H1 (cell line): ENCODE measurements at places on chromosomes 4 and X.
A peak's percentile ranks its signal among the peaks of the same experiment; 100 is the strongest.

- no peak for DNase-seq
Observed at GRCh38 chrX:39445336-39445735, 644.1 kb downstream of the MID1IP1 start.

- no peak for DNase-seq
Observed at GRCh38 chr4:127634181-127634580, 1.4 kb downstream of the INTU start.

- no peak for DNase-seq
Observed at GRCh38 chr4:184074677-184075388, 142.8 kb downstream of the ENPP6 start.

DNA sequence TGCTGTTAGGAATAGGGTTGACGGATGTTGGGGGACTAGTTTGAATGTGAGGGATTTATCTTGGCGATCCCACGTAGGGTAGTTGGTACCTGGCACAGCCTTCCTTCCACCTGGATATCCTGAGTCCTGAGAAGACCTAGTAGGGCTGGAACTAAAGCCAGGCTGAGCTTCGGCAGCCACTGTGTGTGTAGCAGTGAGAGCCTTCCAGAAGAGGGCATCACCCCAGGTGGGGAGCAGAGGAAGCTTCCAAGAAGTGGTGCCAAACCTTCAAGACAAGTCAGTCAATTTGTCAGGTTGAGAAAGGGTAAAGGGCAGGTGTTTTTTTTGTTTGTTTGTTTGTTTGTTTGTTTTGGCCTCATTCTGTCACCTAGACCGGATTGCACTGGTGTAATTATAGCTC is 1.2 kb upstream of the FGFBP2 start:
- no peak for DNase-seq

DNA sequence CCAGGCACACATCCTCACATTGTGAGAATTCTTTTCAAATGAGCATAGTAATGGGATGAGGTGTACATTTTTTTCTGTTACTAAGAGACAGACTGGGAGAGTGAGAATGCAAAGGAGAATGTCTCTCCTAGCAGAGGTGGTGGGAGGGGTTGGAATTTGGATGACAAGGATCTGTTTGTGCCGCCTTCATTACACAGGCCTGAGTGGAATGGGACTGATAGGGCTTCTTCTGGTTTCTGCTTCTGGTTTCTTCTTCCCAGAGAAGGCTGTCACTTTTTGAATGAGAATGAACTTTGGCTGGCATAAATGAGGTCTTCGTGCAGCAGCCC is 55.4 kb downstream of the C4orf51 start:
- DNase-seq: no peak

DNA sequence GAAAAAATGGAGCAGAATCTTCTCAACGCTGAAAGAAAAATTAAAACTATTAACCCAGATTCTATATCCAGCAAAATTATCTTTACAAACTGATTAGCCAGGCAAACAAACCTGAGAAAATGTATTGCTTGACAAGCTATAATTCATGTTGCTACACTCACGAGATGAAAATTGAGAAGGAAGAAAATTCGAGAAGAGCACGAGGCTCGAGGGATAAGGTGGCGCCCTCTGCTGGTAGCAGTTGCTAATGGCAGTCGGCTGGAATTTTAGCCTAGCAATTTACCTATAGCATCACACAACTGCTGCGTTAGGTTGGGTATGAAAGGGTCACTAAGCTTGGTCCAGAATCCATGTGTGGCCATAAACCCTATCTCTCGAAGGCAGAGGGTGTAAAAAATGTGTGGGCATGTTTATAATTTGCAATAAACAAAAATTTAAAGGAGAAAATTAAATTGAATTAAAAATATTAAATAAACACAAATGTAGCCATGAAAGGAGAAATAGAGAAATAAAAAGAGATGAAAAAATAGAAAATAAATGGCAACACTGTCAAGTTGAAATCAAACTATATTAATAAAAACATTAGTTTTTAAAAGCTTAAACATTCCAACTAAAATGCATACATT is 126.6 kb downstream of the PPP4R3C start:
- DNase-seq: peak; percentile 61

- no peak for DNase-seq
Observed at GRCh38 chr4:154073107-154073822, 284.4 kb upstream of the SFRP2 start.

- DNase-seq: no peak
Observed at GRCh38 chr4:101851672-101852071, 61.1 kb downstream of the BANK1 start.

DNA sequence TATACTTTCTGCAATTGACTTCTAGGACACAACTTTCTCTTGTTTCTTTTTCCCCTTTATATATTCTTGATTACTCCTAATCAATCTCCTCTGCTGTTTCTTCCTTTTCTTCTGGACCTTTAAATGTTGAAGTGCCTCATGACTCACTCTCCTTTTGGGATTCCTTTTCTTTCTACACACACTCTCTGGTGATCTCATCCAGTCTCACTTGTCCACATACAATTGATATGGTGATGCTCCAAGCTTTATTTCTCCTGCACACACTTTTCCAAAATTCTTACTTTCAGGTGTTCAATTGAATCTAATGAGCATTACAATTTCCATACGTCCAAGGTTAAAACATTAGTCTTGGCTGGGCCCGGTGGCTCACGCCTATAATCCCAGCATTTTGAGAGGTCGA is 794.8 kb upstream of the EPHA5 start:
- no peak for DNase-seq

GRCh38 chr4:119937746-119938145 is 128.9 kb downstream of the MAD2L1 start:
- no peak for DNase-seq

DNA sequence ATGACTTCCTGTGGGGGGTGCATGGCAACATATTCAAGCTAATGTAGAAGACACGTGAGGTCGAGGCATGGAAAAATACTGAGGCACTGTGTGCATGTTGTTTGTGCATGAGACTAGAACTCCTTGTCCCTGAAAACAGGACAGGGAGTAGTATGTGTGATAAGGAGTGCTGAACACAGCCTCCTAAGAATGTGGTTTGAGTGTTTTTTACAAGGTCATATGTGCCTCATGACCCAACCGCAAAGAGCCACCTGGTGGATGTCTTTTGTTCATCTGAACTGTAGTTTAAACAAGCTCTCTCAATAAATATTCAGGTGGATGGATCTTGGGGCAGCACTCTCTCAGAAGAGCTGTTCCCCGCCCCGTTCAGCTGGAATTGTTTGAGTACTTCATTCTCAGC is 226.6 kb downstream of the NLGN4X start:
- DNase-seq: no peak

DNA sequence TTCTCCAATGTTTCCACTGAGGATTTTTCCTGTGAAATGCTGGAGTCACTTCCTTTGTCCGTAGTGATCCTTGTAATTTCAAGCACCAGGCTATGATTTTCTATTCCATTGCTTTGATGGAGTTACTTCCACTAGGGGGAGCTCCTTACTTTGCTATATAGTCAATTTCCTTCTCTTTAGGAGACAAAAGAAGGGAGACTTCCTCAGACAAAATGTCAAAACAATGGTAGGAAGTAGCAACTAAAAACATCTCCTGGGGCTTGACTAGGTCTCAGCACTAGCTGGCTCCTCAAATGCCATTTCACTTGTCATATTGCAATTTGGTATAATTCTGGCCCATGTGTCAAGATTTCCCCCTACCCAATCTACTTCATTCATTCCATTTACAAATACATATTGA is 24.1 kb downstream of the ZCCHC12 start:
- no peak for DNase-seq

DNA sequence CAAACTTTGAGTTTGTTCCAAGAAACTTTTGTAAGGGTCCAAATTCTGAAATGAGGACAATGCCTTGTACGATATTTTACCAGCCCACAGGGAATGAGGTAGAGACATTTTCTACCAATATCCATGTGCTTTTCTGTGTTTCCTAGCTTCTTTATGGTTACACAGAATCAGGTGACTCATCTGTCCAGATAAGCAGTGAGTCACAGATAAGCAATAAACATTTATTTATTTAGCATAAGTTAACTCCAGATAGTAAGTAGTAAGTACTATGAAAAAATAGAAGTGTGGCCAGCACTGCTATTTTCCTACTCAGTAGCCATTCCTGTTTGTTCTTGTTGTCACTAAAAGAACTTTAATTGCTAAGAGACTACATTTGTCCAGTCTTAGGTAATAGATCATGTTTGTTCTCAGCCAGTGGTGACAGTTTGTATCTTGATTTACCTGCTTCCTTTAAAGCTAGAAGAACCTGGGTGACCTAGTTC is 7.4 kb downstream of the AFF1 start:
- DNase-seq: no peak

DNA sequence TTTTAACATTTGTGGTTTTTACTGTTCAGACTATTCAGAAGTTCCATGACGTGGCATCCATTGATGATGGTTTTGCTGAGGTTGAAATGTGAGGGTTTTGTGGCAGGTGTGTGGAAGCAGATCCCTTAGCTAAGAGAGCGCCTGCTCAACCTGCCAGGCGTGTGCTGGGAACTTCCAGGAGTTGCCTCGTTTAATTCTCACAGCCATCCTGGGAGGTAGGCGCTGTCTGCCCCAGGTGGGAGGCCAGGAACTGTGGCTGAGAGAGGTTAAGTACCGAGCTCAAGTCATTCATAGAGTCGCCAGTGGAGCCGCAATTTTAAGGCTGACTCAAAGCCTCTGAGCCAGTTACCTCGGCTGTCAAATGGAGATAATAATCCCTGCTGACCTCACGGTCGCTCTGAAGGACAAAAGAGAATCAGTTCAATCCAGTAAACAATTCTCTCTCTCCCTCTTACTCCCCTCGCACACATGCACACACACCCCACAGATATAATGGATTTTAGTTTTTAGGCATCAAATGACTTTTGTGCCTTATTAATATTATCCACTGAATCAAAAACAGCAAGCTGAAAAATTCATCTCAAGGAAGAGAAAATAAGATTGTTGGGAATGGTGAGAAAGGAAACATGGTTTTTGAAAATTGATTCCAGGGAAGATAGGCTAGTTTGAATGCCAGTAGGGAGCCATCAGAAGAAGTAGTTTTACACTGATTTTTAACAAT is 171.3 kb downstream of the PTTG2 start:
- peak; percentile 43 for DNase-seq

DNA sequence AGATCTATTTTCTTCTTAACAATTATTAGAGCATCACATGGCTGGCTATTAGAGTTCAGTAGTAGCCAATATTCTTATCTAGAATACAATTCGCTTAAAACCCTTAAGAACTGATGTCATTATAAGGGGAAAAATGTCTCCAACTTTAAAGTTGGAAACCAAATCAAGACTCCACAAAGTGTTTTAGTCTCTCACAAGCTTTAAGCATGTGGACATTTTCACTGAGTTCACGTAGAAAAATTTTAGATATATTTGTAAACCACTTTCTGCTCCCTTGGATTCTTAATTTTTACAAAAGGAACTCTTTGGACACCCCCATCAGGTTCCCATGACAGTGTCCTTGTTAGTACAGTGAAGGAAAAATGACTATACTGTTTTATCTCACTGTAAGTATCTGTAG is 123.9 kb upstream of the NAP1L5 start:
- no peak for DNase-seq

GRCh38 chr4:127698789-127699200 is 31.4 kb upstream of the SLC25A31 start:
- no peak for DNase-seq

GRCh38 chrX:86946569-86946968 is 571.0 kb upstream of the KLHL4 start:
- DNase-seq: no peak

- DNase-seq: no peak
Observed at GRCh38 chrX:123084797-123085196, 99.3 kb upstream of the GRIA3 start.

DNA sequence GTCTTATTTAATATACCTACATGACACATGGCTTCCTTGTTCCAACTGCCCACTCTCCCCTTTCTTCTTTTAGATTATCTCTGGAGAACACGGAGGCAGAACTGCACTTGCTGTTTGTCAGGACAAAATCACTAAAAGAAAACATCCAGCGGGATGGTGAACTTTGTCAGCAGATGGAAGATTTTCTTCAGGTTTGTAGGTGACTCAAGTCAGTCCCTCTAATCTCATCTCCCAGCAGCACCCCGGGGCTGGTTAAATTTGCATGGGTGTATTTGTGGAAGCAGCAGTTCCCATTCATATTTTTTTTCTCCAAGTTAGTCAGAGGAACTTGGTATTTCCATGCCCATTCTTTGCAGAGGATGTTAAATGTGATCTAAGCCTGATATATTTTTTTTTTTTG is 31.8 kb downstream of the FHDC1 start:
- no peak for DNase-seq

DNA sequence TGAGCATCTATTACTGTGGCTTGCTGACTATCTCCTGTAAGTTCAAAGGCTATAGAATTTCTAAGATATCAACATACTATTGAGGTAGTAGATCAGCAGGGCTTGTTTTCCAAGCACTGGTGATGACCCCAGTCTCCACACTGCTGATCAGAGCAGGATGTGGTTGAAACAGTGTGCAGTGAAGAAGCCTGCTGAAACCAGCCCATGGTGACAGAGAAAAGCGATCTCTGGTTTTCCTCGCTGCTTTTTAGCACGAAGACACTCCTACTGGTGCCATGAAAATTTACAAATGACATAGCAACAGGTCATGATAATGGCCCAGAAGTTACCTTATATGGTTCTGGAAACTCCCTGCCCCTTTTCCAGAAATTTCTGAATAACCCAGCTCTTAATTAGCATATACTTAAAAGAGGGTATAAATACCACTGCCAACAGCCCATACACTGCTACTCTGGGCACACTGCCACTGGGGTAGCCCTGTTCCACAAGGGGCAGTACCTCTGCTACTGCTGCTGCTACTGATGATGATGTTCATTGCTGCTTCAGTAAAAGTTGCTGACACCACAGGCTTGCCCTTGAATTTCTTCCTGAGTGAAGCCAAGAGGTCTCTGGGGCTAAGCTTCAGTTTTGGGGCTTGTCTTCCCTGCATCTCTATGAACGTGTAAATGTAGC is 1689.5 kb upstream of the PCDH10 start:
- DNase-seq: no peak

DNA sequence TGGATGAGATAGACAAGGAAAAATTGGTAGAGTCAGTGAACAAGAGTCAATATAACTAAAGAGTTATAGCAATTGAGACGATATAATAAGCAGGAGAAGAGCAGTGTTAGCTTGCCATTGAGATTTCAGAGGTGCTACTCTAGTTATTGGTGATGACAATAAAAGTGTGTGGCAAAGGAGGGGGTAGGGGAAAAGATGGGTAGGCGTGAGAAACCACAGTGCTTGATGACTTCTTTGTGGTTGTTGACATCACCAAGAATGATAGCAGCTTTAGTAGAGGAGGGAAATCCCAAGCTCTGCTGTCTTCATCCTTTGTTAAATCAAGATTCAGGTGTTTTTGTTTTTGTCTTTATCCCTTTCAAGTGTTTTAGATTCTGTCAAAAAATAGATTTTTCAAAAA is 179.9 kb upstream of the PPP3CA start:
- DNase-seq: no peak

DNA sequence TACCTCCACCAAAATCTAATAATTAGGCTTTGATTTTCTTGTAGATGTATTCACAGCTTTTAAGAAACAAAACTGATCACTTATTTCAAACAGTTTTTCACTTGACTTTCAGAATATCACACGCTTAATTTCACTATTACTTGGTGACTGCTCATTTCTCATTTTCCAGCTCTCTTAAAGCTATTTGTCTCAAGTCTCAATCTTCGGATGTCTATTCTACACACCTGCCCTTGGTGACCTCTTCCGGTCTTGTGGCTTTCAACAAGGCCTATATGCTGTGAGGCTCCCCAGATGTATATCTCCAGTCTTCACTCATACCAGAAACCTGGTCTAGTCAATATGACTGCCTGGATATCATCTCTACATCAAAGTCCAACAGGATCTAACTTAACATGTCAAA is 34.9 kb upstream of the ANXA10 start:
- DNase-seq: no peak

GRCh38 chrX:140440876-140441275 is 64.0 kb downstream of the SOX3 start:
- DNase-seq: no peak

GRCh38 chr4:21469438-21470300 is 478.9 kb downstream of the KCNIP4 start:
- DNase-seq: no peak
